ENCODE measurements at places on chromosomes 11 and 22.

- DNase-seq, result no peak
Measured at GRCh38 chr22:45268167-45268957, 16.4 kb upstream of the UPK3A start.

DNA sequence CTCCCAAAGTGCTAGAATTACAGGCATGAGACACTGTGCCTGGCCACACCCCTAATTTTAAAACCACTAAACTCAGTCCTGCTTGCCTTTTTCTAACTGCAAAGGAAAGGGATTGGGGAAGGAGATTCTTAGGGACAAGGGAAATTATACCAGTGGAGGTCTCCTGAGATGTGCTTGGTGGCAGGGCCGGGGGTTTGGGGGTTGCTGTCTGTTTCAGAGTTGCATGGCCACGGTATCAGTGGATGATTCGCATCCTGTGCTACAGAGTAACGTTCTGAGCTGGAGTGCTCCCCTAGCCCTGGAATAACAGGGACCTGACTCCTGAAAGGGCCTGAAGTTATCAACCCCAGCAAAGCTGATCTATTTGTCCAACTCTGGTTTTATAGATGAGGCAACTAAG lies 846 bp upstream of the GPHA2 start:
- no peak for DNase-seq

DNA sequence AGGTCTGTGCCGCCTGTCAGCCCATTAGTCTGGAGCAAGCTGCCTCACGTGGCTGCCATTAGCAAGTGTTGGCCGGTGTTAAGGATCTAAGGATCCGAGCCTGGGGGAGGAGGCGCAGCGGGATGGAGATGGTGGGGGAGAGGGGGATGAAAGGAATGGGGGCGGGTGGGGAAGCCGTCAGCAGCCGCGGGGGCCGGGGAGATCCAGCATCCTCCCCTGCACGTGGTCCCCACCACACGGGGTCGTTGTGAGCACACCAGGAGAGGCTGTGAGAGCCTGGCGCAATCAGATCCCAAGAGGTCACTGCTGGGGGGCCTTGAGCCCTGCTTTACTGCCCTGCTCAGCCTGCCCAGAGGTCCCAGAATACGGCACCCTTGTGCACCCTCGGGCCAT lies 7.3 kb downstream of the CABP7 start:
- no peak for DNase-seq

DNA sequence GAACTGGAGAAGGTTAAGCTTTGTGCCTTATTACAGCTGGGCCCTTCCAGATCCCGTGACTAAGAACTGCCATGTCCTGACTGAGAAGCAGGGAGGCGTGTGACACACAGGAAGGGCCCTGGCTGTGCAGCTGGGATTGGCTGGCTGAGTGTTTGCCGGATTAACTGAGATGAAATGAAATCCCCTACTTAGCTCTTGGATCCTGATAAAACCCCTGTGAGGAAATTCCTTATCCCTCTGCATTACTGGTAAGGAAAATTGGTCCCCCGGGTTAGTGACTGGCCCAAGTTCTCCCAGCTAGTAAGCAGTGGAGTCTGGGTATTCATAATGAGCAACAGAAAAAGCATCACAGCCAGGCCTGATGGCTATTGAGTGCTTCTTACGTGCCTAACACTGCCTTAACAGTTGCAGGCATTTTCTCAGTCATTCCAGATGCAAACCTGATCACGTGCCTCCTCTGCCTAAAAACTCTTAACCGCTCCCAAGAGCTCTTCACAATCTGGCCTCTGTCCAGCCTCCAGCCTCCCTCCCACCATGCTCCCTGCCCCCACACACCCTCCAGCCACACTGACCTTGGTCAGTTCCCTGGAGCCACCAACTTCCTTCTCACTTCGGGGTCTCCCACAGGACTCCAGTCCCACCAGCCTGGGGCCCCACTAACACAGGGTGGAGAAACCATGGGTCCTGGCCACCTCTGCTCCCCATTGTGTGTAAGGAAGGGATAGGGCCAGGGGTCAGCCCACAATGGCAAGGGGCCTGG lies 37.8 kb downstream of the ARRB1 start:
- no peak for DNase-seq

DNA sequence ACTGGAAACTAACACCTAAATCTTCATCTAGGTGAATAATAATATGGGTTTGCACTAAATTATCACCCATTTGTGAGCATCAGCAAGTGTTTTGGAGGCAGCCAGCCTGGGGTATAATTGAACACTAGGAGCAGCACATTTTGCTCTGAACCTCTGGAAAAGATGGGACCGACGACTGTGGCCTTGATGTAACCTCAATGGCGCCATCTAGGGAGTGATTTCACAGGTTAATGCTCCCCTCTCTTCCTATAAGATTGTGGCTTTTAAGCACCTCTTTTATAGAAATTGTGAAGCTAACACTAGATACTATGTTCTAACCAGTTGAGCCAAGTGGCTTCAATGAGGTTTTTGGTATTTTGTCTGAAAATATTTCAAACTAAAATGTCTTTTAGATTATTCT lies 203.7 kb downstream of the NELL1 start:
- no peak for DNase-seq

DNA sequence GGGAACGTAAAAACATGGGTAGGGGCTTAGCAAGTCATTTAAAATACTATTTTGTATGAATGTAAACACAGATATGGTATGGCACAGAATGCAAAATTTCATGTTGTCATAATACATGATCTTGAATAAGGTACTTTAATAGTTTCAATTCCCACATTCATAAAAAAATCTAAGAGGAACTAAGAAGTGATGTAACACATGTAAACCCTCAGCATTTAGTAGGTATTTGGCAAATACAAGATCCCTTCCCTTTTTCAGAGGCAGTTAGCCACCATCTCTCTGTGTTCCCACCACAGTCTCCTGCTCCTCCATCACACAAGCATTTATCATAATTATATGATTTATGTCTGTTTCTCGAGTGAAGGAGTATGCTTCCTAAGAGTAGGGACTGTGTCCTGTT lies 251.8 kb downstream of the TENM4 start:
- no peak for DNase-seq

DNA sequence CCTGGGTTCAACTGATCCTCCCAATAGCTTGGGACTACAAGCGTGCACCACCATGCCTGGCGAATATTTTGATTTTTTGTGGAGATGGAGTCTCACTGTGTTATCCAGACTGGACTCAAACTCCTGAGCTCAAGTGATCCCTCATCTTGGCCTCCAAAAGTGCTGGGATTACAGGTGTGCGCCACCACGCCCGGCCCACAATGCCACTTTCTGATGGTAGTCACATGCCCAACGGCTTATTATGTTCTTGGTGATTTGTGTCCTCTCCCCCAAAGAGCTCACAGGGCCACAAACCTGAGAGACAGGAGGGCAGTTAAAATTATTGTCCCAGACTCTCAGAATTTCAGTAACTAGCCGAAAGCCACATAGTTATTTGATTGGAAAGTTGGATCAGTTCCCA lies 9.6 kb downstream of the GRIK4 start:
- DNase-seq, result no peak

GRCh38 chr22:29130476-29130875 lies 57.6 kb downstream of the KREMEN1 start:
- no peak for DNase-seq

- no peak for DNase-seq
Measured at GRCh38 chr11:111526501-111526900, 11.9 kb downstream of the HOATZ start.

DNA sequence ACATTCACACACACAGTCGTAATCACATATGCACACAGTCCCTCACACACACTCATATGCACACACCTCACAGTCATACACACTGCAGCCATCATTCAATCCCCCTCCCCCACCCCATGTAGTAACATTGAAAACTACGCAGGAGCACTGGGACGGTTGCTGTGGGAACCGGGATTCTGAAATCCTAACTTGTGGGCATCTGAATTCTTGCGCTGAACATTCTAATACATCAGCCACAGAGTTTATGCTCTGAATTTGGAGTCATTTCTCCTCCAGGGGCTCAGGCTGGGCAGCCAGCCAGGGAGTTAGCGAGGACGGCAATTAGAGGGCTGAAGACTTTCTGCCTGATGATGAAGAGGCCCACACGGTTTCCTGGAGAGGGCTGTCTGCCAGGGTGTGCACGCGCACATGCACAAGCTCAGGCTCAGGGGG lies 32.7 kb downstream of the CD6 start:
- DNase-seq, result no peak

- no peak for DNase-seq
Measured at GRCh38 chr11:93548679-93549319, 5.6 kb upstream of the SMCO4 start.

- no peak for DNase-seq
Measured at GRCh38 chr11:67230406-67230805, 35.9 kb upstream of the GRK2 start.

- DNase-seq, result no peak
Measured at GRCh38 chr22:44145544-44145943, 35.2 kb upstream of the PARVG start.

GRCh38 chr22:42222140-42222539 lies 48.3 kb downstream of the TCF20 start:
- DNase-seq, result no peak

DNA sequence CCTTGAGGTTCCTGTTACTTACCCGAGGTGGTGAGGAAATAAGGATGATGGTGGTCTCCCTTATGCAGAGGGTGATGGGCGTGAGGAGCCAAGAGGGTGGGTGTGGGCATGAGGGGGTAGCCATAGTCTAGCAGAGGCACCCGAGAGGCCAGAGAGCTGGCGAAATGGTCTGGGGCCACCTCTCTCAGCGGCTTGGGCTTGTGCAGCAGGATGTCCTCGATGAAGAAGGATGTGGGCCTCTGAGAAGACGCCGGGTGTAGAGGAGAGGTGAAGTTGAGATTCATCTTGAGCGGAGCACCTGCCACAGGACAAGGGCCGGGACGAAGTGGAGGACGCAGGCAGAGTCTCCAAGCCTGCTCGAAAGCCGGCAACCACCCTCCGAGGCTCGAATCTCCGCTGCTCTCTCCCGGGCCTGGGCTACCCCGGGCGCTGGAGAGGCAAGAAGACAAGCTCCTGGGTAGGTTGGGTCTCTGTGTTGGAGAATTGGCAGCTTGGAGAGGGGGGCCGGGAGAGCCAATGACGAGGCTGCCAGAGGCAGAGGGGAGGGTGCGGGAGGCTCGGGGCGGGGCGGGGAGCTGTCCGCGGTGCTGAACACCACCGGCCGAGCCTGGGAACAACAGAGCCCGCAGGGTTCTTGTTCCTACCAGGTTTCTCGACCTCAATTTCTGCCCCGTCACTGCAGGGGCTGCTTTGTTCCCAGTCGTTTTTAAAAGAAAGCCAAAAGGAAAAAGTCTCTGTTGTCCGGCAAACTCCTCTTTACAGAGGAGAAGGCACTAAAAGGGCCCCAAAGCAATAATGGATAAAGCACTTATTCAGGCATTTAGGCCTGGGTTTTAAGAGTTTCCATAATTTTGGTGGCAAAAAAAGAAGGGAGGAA lies at the start of gene BSX:
BSX (minus strand) TSS at position 447 of the 877 bp plus-strand sequence; CDS start at position 284, 163 bp downstream.
- DNase-seq, result no peak

DNA sequence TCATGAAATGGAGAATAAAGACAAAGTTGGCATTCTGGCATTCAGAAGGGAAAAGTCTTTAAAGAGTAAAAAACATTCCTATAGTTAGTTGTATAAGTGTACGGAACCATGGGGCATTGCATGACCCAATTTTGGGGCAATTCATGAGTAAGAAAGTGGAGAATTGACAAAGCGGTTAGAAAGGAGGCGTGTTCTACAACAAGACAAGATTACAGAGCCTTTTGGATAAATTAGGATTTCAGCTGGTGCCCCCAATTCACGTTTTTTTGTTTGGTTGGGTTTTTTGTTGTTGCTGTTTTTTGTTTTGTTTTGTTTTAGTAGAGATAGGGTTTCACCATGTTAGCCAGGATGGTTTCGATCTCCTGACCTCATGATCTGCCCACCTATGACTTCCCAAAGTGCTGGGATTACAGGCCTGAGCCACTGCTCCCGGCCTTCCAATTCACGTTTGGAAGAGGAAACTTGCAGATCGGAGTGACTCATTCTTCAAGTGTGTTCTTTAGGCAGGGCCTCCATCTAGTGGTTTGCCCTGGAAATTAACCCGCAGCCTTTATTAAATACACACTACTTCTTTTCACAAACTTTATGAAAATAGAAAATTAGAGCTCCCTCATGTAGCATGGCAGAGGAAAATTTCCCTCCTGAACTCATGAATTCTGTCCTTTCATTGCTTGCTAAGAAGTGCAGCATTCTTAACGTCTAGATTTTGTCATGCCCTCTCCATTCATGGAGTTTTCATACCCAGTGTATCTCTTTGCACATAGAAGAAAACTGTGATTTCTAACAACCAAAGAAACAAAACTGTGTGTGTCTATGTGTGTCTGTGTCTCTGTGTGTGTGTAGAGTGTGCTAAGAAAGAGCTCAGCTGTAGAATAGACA lies 118.1 kb downstream of the BBOX1 start:
- peak; percentile 26 for DNase-seq

DNA sequence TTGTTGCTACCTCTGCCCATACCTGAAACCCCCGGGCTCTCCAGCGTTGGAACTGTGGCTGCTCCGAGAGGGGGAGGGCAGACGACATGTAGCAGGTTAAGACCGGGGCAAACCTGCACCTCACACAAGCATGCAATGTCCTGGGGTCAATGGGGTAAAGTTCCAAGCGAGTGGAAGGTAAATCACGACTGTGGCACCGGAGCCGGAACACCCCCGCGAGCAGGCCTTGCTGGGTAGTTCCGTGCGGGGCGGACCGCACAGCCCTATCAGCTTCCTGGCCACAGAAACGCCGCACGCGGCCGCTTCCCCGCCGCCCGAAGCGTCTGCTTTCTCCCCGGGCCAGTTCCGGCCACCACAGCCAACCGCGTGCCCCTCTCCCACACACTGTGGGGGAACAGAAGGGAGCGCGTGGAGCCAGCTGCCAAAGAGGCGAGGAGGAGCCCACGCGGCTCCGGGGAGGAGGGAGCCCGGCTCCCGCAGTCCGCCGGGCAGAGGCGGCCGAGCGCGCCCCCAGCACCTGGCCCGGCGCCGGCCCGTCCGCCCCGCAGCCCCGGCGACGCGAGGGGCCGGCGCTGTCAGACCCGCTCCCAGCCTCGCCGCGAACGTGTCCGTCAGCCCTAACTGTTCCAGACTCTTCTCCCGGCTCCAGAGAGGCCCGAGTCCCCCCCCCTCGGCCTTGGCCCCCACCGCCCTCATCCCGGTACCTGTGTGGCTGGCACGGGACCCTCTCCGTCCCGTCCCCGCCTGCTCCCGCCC lies 1.6 kb downstream of the SPTBN2 start:
- no peak for DNase-seq

GRCh38 chr22:46289244-46289891 lies 7.3 kb upstream of the GTSE1 start:
- no peak for DNase-seq

DNA sequence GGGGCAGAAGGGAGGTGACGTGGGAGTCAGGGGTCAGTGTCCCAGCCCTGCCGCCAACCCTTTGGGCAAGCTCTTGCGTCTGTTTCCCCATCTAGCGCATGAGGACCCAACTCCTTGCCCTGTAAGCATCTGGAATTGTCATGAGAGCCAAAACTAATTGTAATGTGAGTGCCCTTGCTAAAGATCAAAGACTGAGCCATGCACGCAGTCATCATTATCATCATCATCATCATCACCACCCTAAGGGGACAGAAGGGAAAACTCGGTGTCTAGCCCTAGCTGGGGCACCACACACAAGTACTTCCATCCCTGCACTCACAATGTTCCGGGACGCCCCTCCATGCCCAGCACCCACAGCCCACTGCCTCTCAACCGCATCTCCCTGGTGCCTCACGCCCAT lies 2.5 kb downstream of the LIF start:
- no peak for DNase-seq

Data from GM04503 (cell line).